ENCODE measurements at places on chromosomes 1 and 21. TPM values are rescaled to one million over a fixed set of nuclear protein-coding genes. Genes with fewer than 3 reads are reported as not detected.

The SPRR2E gene
- total RNA-seq: not detected

The CALML6 gene
- 0.33 TPM for total RNA-seq

The SESN2 gene
- total RNA-seq: 10.9 TPM

The OR2L8 gene
- not detected for total RNA-seq

The LCE1A gene
- total RNA-seq: not detected

The MASP2 gene
- 0.15 TPM for total RNA-seq

The IKBKE gene
- 15.4 TPM for total RNA-seq

The CTH gene
- total RNA-seq: 8.6 TPM

The ADGRB2 gene
- total RNA-seq: 1.4 TPM
